ENCODE measurements at places on chromosomes 16 and 17.

DNA sequence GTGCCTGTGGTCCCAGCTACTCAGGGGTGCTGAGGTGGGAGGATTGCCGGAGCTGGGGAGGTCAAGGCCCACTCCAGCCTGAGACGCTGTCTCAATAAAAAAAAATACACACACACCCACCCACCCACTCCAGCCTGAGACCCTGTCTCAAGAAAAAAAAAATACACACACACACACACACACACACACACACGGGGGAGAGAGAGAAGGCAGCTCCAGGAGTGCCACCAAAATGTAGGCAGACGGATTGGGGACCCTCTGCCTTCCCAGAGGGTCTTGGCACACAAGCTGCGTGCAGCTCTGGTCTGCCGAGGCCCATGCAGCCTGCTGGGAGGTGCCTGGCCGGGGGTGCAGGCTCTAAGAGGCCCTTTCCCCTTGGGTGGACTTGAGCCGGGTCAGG lies 5.9 kb upstream of the NUDT16L1 start:
- no peak for DNase-seq

DNA sequence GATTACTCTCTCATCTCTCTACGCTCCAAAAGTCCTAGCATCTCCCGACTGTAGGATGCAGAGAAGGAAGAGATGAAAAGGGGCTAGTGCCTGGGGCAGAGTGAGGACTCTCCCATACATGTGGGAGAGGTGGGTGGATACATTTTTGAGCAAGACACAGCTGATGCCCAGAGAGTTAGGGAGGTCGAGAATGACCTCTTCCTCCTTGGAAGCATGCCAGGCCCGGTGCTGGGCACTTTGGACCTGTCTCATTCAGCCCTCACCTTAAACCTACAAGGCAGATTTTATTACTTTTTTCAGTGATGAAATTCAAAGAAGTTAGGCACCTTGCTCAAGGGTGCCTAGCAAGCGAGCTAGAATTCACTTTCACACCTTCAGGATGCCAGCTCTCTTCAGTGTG lies 38.2 kb downstream of the WSCD1 start:
- DNase-seq = no peak

GRCh38 chr17:50100921-50101345 lies 5.8 kb downstream of the PDK2 start:
- DNase-seq = no peak

GRCh38 chr17:41655611-41656111 lies 31.3 kb upstream of the KRT17 start:
- no peak for DNase-seq

DNA sequence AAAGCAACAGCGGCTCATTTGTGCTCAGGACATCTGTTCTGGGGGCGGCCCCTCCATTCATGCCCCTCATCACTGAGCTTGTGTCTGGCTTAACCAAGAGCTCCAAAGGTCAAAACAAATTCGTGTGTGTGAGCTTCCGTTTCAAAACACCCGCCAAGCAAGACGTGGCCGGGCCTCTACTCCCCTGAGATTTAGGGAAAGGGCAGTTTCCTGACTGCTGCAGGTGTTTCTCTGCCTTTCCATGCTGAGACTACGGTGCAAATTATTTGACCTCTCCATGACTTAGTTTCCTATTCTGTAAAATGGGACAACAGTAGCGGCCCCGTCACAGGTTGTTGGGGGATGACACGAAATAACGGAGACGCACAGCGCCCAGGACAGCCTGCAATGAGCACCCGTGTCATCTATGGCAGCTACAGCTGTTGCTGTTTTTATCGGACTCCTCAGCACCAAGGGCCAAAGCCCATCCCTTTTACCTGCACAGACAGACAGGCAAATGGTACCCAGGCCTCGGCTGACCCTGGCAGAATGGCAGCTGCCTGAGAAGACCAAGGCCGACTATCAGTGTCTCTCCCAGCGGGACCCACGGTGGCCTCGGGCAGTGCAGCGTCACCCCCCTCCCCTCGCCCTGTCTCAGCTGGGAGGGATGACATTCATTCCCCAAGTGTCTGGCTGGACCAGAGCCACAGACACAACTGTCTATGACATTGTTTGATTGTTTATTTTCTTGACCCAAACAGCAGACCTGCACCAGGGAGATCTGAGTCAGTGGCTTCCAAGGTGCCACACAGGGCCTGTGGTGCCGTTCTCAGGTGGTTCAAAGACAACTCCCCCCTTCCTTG lies 50.7 kb upstream of the DOC2B start:
- no peak for DNase-seq

DNA sequence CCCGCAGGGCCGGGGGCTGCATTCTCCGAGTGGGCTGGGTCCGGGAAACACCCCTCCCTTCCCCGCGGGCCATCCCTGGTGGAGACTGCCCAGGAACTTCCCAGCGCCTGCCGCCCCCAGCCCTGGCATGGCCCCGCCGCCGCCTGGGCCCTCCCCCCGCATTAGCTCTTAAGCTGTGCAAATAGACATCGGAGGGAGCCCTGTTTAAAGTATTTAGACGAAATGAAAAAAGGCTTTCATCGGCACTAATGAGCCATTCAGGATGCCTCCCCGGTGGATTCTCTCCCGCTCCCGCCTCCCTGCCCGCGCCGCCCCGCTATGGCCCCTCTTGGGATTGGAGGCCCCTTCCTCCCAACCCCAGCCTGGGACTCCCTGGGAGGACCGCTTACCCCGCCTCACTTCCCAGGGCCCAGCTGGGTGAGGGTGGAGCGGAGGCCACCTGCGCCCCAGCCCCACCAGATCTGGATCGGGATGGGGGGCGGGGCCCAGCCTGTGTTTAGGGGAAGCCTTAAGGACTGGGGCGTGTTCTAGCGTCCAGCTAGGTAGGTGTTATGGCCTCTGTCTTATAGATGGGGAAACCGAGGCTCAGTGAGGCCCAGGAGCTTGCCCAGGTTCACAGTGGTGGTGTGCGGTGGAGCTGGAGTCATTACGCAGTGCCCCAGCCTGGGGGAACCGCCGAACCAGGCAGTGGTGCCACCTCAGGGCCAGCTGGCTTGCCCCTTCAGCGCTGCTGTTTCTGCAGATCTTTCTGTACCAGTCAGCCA lies 19.7 kb downstream of the SEZ6 start:
- DNase-seq = no peak

DNA sequence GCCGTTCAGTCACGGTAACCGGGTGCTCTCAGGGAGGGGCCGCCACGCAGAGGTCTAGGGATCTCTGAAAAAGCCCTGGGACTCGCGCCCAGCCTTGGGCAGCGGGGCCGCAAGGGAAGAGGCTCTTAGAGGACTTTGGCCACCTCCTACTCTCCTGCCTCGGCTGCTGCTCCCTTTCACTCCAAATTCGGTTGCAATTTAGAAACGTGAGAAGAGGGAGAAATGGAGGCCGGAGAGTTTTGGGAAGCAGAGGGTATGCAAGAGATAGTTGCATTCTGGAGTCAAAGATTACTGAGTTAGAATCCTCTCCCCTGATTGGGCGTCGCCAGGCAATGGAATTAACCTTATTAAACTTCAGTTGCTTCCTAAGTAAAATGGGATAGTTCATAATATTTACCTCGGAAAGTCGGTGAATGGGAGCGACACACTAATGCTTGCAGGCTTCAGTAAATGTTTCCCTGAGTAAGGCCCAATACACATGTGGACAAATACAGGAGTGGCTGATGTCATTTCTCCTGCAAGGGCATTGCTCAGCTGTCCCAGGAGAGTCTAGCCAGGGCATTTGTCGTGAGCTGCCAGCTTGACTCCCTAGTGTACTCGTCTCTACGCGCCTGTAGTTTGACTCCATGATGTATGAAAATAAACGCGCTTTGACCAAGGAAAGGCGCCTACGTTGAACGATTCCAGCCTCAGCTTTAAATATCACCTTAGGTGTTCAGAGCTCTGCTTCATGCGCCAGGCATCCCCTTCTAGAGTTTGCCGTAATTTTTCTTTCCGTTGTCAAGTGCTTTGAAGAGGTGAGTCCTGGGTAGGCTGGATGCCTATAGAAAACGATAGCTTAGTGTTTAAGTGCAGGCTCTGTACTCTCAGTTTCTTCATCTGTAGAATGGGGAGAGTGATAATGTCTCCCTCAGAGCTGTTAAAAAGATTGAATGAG lies 667 bp downstream of the OGFOD1 start:
- peak; percentile 27 for DNase-seq

DNA sequence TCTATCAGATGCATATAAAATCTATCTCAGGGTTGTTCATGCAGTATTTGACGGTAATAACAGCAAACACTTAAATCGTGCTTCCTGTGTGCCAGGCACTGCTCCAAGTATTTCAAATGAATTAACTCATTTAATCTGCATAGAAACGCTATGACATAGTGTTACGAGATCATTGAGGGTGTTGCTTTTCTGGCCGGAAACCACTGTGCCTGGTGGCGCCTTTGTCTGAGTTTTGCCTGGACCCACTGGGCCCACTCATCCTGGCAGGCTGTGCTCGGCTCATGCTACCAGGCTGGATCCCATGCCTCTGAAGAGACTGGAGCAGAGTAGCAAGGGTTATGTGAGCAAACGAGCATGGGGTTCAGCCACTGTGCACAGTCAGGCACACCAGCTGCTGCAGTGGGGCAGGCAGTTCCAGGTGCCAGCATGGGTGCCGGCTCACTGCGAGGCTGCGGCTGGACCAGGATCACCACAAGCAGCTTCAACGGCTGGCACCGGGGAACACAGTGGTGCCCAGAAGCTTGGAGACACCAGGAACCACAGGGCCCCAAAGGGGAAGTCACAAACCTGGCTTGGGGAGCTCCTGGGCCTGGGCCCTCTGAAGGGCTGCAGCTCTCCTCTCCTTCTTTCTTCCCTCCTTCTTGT lies 45.9 kb upstream of the CLEC19A start:
- no peak for DNase-seq

DNA sequence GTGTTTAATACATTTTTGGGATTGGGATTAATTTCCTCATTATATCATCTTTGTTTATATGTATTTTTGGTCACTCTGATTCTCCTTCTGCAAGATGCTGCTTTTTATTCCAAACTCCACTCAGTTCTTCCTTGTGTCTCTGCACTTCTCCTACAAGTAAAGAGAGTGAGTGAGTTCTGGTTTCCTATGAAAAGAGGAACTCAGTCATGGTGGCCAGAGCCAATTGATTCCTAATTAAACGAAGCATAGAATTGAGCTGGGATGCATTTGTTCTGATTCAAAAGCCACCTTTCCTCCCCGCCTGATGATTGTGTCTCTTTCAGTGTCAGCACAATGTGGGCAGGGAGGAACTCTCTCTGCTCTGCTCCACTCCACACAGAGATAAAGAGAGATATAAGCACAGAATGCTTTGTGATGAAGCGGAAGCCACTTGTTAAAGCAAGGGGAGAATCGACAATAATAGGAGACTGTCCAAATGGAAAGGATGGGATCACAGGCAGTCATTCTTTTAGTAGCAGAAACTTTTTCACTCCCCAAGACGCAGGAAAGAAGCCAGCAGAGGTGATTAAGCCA lies 121.3 kb upstream of the GOT2 start:
- no peak for DNase-seq

GRCh38 chr17:27747462-27748359 lies 52.6 kb downstream of the NOS2 start:
- no peak for DNase-seq

DNA sequence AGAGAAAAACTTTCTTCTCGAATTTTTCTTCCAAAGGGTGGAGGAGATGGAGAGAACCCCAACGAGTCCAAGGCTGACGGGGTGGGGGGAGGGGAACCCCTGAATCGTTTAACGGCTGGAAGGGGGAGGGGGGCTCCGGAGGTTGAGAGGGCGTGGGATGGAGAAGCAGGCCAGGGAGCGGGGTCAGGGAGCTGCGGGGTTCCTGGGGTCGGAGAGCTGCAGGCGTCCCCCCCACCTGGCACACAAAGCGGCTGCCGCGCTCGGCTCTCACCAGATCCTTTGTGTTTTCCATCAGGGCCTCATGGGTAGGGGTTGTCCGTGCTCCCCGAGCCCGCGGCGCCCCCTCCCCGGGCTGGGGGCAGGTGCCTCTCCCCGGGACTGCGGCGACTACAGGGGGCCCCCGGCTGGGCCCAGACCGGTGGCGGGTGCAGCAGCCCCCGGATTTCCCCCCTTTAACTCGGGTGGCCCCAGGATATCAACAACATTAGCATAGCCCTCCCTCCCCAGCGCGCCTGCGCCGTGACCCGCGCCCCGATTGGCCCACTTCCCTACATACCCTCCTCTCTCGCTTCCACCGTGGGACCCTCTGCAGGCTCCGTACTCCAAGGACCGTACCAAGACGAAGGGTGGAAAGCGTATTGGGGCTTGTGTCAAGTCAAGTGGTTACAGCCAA lies at the start of gene MBTD1:
MBTD1 (minus strand) TSS at position 486 of the 673 bp plus-strand sequence. CDS start 34,888 bp downstream, outside the sequence.
- DNase-seq = peak; percentile 97
